ENCODE measurements at places on chromosomes 1 and 21.

- no peak for DNase-seq
These were observed 3.3 kb downstream of the ALDH9A1 start for GRCh38 chr1:165695031-165695430.

GRCh38 chr1:15212216-15212953, 34.6 kb upstream of the FHAD1 start:
- no peak for DNase-seq

- peak; percentile 90 for DNase-seq
These were observed 1.0 kb downstream of the TMEM200B start for GRCh38 chr1:29122682-29123052.

DNA sequence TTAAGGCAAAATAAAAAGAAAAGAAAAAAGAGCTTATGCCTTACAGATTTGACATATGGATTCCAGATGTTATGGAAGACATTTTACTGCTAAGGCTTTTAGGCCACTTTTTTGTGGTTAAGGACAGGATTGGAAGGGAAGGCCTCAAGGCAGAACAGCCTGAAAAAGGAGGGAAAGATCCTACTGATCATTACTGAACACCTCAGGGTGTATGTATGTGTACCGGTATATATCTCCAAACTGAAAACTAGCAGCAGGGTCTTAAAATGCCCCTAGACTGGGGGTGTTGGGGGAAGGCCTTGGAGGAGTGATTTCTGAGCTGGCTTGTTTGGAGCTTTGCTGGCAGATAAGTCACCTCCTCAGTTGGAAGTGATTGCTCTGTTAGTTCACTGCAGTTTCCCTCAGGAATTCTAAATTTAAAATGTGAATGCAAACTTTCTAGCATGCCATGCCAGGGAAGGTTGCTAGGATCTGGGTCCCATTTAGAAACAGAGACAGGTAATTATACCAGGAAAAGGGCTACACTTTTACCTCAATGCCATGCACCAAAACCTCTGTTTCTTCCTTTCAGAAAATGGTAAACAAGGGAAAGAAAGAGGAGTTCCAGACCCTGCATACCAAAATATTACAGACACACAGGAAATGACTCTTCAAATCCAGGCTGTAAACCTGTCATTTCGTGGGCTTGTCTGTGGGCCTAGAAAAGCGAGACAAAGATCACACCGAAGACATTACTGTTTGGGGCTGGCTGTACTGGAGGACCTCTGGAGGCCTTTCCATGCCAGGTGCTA, 15.0 kb downstream of the C1orf52 start:
- DNase-seq = peak; percentile 67

DNA sequence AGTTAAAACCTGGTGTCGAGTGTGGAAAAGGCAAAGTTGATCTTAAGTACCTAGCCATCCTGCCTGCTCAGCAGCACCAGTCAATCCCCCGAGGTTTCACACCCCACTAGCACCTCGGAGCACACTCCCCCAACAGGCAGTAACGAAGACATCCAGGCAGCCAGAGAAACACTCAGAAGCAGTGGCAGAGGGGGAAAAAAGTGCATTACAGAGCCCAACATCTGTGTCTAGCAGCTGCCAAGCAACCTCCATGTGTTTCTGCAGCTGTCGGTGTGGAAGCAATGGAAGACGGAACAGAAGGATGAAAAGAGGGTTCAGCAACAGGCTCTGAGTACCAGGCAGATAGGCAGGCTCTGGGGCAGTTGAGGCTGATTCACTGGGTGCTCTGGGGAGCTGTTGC, 73.4 kb upstream of the PROX1 start:
- DNase-seq = no peak

DNA sequence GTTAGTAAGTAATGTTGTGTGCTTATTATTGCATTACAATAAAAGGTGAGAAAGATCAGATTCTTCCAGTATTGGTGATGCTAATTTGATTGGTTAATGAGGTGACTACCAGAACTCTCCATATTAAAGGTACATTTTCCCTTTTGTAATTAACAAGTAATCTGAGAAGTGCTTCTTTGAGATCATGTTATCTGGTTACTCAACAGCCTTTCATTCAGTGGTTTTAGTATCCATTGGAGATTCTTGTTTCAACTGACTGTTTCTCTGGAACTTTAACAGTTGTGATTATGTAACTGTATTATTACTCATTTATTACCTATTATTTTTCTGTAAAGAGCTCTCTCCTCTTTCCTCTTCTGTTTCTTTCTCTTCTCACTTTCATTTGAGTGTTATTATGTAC, 86.7 kb downstream of the PEX14 start:
- no peak for DNase-seq

GRCh38 chr1:245105815-245106410, 48.9 kb upstream of the KIF26B start:
- no peak for DNase-seq

DNA sequence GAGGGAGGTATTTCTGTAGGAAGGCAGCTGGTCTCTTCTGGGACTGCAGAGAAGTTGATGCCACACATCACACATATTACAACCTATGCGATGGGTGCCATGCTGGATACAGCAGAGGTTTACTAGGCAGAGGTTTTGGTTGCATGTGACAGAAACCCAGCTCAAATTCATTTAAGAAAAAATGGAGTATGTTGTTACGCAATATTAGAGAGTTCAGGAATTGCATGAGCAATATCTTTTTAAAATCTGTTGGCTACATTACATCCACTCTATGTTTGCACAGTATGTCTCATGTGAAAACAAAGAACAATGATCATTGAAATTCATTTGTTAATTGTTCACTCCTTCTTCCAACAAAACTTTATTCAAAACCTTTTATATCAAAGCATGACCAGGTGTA, 425.2 kb downstream of the RWDD3 start:
- DNase-seq = no peak

GRCh38 chr1:37476460-37477197, 2.2 kb downstream of the ZC3H12A start:
- DNase-seq = peak; percentile 93

GRCh38 chr1:11156963-11157362, 32.2 kb upstream of the ANGPTL7 start:
- DNase-seq = no peak

GRCh38 chr1:246608616-246609376, 42.5 kb downstream of the CNST start:
- peak; percentile 99 for DNase-seq

DNA sequence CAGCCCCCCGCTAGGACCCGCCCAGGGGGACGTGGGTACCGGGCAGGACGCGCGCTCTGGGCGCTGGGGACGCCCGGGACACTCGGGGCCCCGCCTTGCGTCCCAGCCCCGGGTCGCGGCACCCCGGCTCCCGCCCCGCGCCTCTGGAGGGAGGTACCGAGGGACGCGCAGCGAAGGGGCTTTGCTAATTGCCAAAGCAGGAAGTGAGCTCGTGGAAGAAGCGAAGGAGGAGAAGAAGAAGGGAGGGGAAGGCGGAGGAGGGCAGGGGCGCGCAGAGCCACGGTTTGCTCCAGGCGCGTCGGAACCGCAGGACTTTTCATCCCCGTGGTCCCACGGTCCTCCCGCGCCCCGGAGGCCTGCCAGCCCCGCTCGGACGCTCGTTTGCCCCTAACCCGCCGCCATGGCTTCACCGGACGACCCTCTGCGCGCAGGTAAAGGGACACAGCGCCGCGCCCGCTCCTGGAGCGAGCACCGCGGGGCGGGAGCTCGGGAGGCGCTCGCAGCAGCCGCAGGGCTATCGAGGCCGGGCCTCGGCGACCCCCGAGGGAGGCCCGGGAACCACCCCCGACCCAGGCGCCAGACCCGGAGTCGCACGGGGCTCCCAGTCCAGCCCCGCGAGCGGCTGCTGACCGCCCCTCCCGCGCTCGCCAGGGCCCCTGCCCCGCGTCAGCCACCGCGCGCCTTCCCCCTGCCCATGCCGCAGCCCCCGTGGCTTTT, 1.3 kb downstream of the EDARADD start:
- DNase-seq = peak; percentile 48

GRCh38 chr1:234861761-234862160, 251.8 kb upstream of the IRF2BP2 start:
- DNase-seq = no peak

GRCh38 chr1:48470950-48471690, 884 bp downstream of the SPATA6 start:
- no peak for DNase-seq

GRCh38 chr21:27534206-27534605, 567.3 kb upstream of the ADAMTS5 start:
- no peak for DNase-seq

DNA sequence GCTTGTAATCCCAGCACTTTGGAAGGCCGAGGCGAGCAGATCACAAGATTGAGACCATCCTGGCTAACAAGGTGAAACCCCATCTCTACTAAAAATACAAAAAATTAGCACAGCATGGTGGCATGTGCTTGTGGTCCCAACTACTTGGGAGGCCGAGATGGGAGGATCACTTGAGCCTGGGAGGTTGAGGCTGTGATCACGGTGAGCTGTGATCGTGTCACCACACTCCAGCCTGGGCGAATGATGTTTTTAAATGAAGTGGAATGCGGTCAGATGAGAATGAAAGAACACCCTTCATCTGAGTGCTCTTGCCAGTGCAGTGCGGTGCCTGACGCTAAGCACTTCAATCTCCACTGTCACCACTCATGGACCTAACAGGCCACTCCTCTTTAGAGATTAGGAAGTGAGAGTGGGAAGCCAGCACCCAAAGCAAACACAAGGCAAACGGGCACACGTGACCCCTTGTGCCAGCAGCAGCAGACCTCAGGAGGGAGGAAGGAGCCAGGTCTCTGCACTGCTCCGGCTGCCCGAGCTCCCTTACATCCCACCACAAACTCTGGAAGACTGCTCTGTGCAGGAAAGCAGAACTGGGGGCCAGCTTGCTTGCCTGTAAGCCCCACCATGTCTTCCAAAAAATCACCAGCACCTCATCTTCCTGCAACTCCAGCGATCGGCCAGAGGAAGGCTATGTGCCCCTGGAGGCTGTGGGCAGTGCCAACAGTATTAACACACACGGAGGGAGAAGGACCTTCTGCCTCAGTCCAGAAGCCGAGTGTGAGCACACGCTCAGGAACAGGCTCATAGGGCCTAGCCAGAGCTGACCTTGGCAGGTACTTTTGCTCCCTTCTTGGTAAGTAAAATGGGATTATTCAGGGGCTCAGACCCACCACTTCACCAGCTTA, 9.7 kb downstream of the CTNNBIP1 start:
- DNase-seq = no peak

DNA sequence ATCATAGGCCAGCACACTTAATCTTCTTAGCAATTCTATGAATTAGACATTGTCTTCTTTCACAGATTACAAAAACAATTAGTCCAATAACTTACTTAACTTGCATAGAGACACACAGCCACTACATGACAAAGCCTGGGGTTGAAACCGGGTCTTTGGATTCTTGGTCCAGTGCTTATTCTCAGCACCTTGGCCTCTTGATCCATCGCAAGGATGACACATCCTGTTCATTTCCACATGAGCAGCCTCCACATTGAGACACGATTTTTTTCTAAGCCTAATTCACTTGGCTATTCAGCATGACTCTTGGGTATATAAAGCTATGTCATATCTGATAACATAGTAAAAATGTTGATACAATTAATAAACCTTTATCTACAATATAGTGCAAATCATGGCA, 221.0 kb upstream of the FOXD3 start:
- no peak for DNase-seq

GRCh38 chr1:158564608-158565007, 5.8 kb downstream of the OR6P1 start:
- DNase-seq = no peak

DNA sequence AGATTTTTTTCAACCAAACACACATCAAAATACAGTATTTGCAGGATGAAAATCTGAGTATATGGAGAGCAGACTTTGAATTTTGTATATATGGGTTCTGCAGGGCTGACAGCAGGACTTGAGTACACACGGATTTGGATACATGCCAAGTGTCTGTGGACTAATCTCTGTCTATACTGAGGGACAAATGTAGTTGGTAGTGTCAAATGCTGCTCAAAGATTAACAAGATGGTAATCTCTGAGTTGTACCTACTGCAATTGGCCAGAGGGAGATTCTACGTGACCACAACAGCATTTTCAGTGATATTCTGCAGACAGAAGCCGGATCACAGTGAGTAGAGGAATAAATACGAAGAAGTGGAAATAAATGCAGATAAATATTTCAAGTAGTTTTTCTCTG, 43.4 kb downstream of the SHCBP1L start:
- DNase-seq = no peak

GRCh38 chr1:33990281-33990680, 126.4 kb downstream of the HMGB4 start:
- DNase-seq = no peak

DNA sequence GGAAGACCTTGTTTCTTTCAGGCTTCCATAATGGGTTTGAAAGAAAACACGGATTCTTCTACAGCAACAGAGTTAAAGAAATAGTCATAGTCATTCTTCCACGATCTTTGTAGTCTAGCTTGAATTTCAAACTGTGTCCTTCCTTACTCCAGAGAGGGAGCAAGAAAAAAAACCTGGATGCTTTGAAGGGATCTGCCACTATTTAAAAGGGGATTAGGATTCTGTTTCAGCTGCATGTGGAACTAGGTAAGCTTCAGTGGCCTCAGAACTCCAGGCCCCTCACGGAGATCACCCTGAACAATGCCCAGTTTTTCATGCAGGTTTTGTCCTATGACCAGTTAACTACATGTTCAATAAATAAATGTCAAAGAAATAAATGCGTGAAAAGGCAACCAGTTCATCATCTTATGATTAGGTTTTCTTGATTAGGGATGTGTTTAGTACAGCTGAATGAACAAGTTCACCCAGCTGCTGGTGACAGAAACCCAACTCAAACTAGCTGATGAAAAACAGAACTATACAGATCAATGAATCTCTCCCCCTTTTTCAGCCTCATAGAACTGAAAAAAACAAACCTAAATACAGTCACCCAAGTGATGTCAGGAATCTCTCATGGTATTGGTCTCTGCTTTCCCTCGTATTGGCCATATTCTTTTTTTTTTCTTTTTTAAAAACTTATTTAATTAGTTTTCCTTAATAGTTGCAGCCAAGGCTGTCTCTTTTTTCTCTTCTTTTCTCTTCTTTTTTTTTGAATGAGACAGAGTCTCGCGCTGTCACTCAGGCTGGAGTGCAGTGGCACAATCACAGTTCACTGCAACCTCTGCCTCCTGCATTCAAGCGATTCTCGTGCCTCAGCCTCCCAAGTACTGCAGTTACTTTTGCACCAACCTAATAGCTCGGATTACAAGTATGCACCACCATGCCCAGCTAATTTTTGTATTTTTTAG, 14.6 kb upstream of the MPZL1 start:
- no peak for DNase-seq

- DNase-seq = peak; percentile 1
These were observed 94.7 kb downstream of the CHD1L start for GRCh38 chr1:147337040-147337630.

GRCh38 chr1:26994020-26994786, 711 bp downstream of the TRNP1 start:
- no peak for DNase-seq

DNA sequence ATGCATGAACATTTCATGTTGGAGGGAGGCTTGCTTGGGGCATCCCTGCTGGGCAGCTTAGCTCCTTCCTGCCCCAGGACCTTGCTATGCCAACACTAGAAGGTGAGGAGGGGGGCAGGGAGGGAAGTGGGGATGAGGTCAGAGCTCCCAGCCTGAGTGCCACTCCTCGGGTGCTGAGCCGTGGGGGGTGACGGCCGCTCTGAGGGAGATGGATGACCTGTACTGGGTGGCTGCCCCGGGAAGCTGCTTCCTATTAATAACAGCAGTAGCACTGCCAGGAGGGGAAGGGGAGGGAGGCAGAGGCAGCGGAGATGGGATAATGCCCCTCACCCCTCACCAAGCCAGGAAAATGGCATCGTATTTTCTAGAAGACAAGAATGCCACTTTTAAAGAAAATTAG, 60.6 kb downstream of the UBIAD1 start:
- DNase-seq = no peak

- peak; percentile 99 for DNase-seq
These were observed 503.9 kb upstream of the USP24 start for GRCh38 chr1:55718758-55719671.

GRCh38 chr1:165843304-165843703, 15.9 kb downstream of the UCK2 start:
- DNase-seq = peak; percentile 61

Data from ELR (cell line).